Motor neuron (in vitro differentiated cells): ENCODE measurements at places on chromosomes 3 and 15.

GRCh38 chr3:102037209-102037608 is 187.9 kb downstream of the NFKBIZ start:
- ATAC-seq = no peak

GRCh38 chr15:70327856-70328678 is 230.3 kb upstream of the TLE3 start:
- ATAC-seq = no peak

- ATAC-seq = peak; percentile 95
Measured at GRCh38 chr3:76864355-76864754, 175.5 kb upstream of the ROBO2 start.

DNA sequence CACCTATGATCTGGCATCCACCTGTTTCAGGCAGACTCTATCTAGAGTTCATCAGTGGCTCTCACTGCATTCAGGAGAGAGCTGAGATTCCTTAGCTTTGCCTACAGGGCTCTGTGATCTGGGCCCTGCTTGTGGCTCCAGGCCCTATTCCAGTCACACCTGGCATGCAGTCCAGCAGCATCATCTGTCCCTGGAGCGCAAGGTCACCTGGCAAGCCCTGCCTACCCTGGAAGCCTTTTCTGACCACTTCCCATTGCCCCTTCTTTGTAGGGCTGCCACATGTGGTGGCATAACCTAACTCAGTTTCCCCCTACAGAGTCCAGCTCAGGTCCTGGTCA is 115.1 kb upstream of the PLXNA1 start:
- no peak for ATAC-seq

GRCh38 chr3:132997404-132998185 is 40.6 kb upstream of the TMEM108 start:
- ATAC-seq = no peak

DNA sequence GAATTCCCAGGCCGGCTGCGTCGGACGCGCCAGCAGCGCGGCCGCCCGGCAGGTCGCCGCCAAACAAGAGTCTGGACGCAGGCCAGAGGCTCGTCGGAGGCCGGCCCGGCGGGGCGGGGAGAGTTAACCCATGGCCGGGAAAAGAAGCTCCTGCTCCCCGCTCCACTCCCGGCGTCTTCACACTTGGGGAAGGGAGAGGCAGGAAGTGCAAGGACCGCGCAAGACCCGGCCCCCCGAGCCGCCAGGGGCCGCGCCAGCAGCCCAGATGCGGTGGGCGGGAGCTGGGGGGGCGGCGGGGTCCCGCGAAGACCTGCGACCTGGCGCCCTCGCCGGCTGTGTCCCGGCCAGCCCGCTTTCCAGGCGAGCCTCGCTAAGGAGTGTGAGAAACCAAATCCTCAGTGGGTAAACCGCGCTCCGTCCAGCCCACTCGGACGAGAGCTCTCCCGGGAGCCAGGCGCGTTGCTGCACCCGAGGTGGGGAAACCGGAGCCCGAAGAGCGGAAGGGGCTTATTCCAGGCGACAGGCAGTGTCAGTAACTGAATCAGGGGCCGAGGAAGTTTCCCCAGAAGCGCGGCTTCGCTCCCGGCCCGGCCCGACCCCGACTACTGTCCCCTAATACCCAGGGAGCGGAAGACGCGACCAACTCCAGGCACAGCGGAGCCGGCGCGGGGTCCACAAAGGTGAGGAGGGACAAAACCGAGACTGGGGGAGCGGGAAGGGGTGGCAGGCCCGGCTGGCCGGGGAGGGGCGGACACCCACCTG is 721 bp downstream of the ADAMTS7 start:
- ATAC-seq = peak; percentile 37

DNA sequence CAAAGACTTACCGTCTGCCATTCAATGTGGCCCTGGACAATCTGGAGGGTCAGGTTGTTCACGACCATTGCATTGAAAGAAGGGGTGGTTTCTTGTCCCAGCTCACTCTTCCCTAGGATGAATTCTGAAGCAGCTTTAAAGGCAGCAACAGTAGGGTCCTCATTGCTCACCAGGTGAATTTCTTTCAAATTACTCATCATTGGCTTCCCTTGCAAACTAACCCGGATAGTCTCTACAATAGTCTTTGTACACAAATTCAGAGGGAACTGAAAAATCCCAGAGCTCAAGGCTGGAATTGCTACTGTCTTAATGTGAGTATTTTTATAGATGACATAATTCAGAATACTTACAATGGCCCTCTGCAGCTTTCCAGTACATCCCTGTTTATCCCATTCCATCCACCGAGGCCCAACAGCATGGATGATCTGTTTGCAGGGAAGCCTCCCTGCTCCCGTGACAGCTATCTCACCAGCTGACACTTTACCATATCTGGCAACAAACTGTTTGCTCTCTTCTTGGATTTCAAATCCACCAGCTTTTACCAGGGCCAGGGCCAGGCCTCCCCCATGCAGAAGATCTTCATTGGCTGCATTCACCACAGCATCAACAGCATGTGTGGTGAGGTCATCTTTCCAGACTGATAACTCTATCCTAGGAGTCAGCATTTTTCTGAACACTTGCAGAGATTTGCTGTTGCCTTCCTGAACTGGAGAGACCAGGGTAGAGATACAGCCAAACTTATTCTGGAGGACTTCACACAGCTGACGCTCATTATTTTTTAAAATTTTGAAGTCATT is 8.6 kb downstream of the PARP9 start:
- peak; percentile 81 for ATAC-seq

GRCh38 chr15:88246666-88247446 is 9.7 kb downstream of the NTRK3 start:
- peak; percentile 89 for ATAC-seq
